Stimulated activated CD8-positive, alpha-beta memory T cell treated with anti-CD3 and anti-CD28 coated beads, Interleukin-15, amount 100 ng/mL, for 48 hours (primary cell): ENCODE measurements at places on chromosomes 11 and 22.
A peak's percentile ranks its signal among the peaks of the same experiment; 100 is the strongest.

DNA sequence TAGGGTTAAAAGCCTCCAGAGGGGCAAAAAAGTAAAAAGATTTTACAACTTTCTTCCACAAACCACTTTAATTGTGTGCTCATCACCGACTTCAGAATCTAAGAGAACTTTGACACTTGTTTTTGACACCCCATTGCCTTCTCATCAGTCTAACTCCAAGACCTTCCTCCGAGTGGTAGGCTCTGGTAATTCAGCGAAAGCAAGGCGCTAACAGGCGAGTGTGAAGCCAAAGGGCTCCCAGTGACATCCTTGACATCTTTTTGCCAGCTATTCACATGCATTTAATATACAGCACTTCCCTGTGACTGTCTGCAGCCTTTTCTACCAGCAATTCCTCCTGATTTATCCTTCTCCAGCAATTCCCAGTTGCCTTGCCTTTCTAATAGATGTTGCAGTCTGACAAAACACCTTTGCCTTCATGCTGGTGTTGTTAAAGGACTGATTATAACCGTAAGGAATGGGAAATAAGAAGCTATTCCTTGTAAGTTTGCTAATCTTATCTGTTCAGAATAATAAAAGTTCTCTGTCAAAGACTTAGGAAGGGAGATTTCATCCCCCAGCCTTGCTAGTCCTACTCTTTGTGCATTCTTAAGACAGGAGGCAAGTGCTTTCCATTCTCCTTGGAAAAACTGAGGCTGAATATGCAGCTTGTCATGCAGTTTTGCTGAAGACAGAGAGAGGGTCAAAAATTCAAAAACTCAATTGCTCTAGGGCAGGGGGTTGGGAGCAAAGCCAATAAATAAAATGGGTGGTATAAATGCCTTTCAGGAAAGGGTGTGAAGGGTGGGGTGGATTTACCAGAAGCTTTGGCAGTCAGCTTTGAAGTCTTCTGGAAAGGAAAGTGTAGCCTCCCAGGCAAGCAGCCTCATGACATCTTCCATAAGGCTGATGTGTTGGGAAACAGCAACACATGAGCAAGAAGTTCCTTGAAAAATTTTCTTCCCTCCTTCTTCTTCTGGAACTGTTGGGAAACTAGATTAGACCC lies 39.1 kb downstream of the SNX19 start:
- no peak for DNase-seq

- DNase-seq, result peak; percentile 70
Measured at GRCh38 chr11:34174412-34175041, 69.1 kb downstream of the NAT10 start.

DNA sequence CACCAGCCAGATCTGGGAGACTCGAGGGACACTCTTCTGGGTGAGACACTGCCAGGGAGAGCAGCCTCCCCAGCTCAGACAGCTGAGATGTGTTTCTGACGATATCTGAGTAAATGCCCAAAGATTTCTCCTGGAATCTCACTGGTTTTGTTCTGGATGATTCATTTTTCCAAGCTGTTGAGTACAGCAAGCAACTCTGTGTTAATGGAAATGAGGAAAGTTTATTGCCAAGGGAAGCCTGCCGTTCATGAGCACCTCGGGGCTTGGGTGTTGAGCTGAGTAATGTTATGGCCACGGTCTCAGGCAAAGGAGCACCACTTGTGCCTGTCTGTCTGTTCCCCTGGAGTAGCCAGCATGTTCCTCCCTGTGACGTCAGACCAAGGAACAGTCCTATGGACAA lies 1132.4 kb downstream of the BRD1 start:
- no peak for DNase-seq

- DNase-seq, result no peak
Measured at GRCh38 chr22:50606165-50606945, 5.8 kb downstream of the MAPK8IP2 start.

- DNase-seq, result no peak
Measured at GRCh38 chr11:125165111-125165842, 726 bp downstream of the PKNOX2 start.

GRCh38 chr11:26904132-26904531 lies 89.8 kb upstream of the FIBIN start:
- DNase-seq, result no peak

- no peak for DNase-seq
Measured at GRCh38 chr11:11288972-11289616, 64.0 kb downstream of the CSNK2A3 start.

DNA sequence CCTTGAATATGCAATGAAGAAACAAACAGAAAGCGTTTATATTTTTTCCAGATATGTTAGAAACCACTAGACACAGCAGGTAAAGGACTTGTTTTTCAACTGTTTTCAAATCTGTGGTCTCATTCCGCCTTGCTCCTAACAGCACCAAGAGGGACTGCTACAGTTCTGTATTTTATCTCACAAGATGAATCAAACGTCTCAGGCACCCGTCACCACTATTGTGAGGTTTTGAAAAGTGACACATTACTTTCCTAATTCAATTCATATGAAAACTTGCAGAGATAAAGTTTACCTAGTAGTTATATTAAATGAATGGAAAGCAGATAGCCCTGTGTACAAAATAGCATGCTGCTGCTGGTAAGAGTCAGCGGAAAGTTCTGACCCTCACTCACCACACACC lies 386.3 kb downstream of the ETS1 start:
- no peak for DNase-seq

DNA sequence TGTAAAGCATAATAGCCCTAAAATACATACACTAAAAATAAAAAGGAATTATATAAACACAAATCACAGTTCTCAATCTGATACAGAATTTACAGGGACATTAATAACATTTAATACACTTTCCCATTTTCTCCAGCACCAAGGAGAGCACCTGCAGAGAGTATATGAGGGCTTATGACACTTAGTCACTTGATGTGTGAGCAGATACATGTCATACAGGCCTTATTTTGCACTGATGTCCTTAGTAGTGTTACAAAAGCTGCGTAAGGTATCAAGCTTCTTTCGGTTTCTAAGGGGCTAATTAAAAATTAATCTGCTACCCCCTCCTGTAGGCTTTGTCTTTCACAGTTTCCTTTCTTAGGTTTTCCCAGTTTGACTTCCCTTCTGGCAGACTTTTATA lies 61.3 kb downstream of the TRIM44 start:
- DNase-seq, result no peak

DNA sequence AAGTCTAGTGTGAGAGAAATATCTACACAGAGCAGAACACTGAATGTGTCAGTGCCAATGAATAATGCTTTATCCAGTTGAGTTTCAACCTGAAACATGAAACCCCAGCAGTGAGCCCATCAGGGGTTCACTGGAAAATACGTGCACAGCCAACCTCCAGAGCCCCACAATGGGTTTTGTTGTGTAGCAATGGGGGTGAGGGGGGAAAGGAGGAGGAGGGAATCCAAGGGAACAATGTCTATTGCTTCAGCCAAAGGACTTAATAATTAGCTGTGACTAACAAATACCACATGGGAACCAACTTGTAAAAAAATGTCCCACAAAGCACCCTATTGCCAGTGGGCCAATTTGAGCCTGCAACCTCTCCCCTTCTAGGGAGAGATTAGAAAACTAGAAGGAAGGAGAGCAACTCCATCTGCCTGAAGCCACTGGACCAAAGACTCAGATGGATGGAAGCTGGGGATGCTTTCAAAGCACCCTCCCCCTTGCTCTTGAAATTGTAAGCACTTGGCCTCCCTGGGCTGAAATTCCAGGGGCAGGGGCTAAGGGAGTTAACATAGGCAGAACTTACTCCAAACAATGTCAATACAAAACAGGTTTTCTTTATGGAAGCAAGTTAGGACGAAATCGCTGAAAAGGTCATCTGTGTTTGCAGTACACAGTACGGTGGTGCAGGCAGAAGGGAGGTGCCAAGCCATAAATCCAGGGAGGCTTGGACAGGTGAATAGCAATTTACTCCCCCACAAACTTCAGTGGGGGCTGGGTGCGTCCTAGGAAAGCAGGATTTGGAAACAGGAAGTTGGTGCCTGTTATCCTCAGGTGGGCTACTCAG lies 99.8 kb downstream of the ARL14EP start:
- no peak for DNase-seq

DNA sequence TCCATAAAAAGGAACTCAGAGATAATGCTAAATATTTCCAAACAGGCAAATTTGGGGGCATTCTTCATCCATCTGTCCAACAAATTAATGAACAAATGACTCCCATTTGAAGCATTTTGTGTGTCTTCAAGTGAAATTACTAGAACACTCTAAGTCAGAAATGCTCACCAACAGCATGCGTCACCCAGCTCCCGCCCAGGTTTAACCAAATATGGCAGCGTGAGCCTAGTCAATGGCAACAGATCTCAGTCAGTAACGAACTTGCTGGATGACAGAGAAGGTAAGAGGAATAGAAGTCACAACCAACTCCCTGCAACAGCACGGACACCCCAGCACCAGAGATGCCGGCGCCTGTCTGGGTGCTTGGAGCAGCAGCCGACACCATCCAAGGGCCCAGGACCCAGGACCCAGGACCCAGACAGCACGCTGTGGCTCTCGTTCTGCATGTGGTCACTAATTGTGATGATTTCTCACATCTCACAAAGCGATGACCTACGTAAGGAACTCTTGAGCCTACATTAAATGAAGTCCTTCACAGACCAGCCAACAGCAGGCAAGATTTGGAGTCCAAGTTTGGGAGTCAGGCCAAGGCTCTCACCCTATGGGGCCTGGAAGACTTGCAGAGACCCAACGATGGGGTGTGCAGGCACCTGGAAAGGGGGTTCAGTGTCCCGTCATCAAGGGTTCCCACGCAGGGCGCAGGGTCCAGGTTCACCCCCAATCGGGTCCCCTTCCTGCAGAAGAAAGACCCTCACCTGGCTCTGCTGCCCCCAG lies 556.9 kb downstream of the BRD1 start:
- no peak for DNase-seq

- DNase-seq, result peak; percentile 29
Measured at GRCh38 chr11:62340269-62340901, 3.1 kb downstream of the ASRGL1 start.

DNA sequence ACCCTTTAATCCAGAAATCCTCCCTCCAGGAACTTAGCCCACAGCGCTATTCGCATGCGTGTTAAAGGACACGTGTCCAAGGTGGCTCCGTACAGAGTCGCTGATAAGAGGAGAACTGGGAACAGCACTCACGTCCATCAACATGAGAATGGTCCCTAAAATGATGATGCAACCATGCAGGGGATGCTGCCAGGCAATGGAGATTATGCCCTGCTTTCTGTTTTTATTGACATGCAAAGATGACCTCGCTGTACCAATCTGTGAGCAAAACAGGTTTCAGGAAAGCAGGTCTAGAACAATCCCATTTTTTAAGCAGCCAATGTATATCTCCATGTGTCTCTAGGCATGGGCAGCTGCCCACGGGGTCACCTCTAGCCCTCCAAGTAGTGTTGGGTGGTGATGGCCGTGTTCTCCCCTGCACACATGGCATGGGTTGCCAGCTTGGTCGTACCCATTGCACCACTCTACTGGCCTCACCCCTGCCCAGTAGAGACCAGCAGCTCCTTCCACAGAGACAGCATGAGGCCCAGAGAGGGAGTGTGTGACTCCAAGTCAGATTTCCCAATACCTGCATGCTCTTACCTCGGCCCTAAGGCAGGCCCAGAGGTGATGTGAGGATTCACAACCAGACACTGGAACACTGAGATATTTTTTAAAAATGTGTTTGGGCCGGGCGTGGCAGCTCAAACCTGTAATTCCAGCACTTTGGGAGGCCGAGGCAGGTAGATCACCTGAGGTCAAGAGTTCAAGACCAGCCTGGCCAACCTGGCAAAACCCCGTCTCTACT lies 68.3 kb upstream of the LINC01488 start:
- DNase-seq, result no peak

DNA sequence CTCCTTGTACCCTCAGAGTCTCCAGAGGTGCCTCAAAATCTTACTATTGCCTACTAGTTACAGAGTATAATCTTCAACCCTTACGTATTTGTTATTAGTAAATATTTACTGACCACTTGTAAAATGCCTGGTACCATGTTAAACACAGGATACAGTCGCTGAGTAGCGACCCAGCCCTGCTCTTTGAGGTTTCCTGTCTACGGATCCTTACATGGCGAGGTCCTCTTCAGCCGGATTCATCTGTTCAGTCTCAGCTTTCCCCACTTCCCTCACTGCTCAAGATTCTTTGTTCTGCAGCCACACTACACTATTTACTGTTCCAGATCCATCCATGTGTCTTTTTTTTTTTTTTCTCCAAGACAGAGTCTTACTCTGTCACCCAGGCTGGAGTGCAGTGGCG lies 13.2 kb upstream of the TTC36 start:
- no peak for DNase-seq

DNA sequence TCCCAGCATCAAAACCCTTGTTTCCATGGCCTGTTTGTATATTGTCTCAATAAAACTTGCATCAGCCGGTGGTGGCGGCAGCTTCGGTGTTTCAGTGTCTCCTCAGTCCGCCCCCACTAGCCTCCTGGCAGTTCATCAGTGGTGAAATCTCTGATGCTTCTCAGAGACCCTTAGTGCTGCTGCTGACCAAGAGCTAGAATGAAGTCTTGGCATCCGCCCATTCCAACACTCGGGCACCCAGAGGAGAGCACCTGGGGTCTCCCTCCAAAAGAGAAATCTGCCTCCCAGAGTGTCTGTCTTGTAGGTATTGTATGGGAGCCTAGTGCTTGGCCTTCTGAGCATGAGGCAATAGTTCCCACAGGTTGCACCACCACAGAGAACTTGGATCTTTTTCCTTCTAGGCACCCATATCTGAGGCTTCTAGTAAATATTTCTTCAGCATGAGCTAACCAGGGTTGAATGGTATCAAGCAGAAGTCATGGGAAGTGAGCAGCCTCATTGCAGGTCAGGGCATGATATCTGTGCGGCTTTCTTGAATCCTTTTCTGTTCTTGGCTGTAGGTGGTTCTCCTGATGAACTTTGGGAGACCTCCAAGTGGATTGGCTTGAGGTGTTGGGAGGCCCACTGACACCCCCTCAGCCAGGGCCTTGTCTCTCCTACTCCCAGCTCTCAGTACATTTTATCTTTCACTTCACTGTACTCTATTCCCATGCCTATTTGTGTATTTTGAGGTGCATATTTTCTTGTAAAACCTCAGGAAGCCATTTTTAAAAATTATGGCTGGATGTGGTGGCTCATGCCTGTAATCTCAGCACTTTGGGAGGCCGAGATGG lies 13.2 kb upstream of the AIFM3 start:
- no peak for DNase-seq

DNA sequence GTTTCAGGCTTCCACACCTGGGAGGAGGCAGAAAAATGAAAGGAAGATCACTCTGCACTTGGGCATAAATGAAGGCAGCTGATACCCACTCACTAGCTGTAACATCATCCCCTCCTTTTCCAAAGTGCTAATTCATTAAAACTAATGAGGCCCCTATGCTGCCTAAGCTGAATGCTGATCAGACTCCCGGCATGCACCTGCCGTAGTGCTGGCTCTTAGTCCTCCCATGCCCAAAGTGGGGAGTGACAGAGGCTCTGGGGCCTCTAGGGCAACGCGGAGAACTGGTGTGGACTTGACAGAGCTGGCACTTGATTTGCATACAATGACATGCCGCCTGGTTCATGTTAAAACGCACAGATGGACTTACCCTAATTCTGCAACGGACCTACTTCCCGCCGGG lies 96.5 kb upstream of the NCAM1 start:
- no peak for DNase-seq

- no peak for DNase-seq
Measured at GRCh38 chr11:74493791-74494630, 487 bp upstream of the LIPT2 start.
